Stimulated activated CD8-positive, alpha-beta memory T cell treated with anti-CD3 and anti-CD28 coated beads, Interleukin-7, amount 100 ng/mL, for 24 hours (primary cell): ENCODE measurements at places on chromosomes 7 and 10.

DNA sequence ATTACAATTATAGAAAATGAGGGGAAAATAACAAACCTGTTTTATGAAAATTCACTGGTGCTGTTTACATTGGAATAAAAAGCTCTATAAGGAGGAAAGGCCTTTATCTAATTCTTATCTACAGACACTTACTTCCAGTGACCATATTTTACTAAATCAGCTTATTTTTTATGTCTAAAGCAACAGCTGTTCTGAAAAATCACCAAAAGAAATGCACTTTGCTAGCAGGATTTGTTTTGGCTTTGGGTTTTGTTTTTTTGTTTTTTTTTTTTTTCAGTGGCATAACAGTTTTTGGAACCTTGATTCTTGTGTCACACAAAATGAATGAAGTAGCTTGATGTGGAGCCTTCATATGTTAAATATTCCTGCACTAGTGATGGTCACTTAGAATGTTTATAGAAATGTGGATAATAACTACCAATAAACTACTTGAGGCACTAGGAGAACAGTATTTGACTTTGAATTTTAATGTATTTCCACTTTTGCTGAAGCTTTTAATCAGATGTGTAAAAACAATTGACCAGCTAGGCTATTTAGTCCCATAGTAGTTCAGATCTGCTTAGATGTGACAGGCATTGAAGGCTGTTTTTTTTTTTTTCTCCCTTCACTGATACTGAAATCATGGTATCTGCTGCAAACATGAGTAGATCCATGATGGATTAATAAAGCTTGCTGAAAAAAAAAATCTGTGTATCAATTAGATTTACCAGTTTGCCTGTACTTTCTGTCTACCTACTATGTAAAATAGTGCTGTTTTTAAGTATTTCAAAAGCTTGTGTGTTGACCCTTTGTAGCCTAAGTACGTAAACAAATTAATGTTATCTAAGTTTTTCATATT is 2.8 kb downstream of the ARL4A start:
- DNase-seq, result no peak

GRCh38 chr7:95960706-95961244 is 188.4 kb downstream of the DYNC1I1 start:
- no peak for DNase-seq

DNA sequence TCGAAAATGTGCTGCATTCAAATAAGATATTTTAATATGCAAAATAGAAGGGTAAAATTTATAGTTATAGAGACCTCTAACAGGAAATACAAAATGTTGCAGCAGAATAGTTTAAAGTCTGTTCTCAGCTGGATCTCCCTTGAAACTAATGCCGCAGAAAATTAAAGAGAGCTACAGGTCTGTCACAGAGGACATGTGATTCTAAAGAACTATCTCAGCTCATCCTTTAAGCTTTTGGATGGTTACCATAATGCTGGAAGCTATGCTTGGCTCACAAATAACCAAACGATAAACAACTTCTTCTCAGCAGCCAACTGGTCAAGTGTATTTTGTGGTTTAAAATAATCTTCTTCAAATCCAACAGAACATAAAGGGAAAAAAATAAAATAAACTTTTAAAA is 353.0 kb downstream of the PARD3 start:
- no peak for DNase-seq

DNA sequence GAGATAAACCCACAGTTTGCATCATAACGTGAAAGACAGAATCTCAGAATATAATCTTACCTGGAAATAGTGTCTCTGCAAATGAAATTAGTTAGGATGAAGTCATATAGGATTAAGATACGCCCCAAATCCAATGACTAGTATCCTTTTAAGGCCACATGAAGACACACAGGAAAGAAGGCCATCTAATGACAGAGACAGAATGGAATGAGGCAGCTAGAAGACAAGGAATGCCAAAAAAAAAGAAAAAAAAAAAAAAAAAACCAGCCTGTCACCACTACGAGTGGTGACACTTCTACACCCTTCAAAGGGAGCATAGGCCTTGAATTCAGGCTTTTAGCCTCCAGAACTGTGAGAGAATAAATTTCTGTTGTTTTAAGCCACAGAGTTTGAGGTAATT is 82.9 kb downstream of the HYCC1 start:
- no peak for DNase-seq

DNA sequence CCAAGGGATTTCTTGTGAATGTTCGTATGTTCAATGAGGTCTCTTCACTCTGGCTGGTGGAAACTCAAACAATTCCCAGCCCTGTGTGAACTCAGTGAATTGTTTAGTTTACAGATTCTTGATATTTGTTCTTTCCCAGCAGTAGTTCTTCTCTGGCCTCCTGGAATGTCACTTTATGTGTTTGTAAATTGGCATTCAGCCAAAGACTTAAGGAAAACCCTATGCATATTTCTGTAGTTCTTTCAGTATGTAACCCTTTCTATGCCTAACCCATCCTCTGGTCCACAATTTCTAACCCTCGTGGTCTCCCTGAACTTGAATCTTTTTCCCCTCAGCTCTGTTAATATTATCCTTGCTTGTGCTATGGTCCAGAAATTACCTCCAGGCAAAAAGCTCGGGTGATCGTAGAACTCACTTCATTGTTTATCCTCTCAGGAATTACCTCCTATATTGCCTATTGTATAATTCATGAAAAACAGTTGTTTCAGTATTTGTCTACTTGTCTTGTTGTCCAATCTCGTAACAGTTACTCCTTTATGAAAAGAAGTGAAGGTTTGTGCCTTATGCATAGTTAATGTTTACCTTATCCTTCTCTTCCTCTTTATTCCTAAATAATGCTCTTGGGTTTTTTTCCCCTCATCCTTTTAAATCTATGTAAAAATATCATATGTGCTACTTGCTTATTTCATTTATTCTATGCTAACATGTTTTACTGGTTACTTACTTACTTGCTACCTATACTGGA is 23.7 kb upstream of the AGR3 start:
- no peak for DNase-seq

DNA sequence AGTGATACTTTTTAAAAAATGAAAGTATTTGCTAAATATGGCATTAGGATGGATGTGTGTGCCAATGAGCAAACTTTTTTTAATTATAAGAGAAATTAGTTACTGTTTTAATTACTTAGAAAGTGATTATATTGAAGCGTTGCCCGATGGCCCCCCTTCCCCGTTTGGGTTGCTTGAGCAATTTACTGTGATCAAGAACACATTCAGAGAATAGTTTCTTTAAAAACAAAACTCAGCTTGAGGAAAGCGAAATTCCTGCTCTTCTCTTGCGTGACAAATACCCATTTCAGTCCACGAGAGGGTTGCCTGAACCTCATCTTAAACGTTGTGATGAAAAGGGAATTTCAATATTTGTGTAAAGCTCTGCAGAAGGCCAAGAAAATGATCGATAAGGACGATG is 234.1 kb downstream of the GATA3 start:
- no peak for DNase-seq

GRCh38 chr7:103630318-103630717 is 184.3 kb upstream of the SLC26A5 start:
- no peak for DNase-seq

- DNase-seq, result no peak
These were observed 9.7 kb downstream of the EXOC6 start for GRCh38 chr10:92857904-92858514.

- DNase-seq, result no peak
These were observed 100.1 kb downstream of the ST7 start for GRCh38 chr7:117053432-117053831.

DNA sequence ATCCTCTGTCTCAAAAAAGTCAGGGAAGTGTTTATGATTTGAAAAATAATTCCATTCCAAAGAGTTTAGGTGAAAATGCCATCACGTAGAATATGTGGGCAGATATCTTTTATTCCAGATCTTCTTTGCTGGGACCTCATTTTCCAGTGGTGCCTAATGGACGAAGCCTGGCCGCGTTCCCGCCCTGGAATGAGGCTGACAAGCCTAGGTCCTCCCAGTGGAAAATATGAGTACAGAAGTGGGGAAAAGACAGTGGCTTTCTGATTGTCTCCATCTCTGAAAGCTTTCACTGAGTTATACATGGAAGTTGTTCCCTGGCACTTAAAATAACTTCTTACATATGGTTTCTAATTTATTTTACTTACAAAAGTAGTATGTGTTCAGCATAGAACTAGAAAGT is 139.4 kb downstream of the TACC2 start:
- DNase-seq, result no peak

- DNase-seq, result no peak
These were observed 10.9 kb downstream of the PNPLA8 start for GRCh38 chr7:108515013-108515412.

GRCh38 chr7:78020136-78020873 is 221.7 kb downstream of the PHTF2 start:
- DNase-seq, result no peak

DNA sequence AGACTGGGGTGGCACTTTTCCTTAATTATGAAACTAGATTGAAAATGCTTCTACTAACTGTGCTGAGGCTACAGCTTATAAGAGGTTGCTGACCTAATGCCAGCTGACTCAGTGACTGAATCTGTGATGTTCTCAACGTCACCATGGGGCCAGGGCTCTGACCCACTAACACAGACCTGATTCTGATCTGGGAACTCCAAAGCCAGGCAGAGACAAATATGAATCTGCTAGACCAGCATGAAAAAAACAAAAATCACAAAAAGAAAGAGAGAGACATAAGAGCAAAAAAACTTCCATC is 16.1 kb downstream of the USP6NL start:
- no peak for DNase-seq

DNA sequence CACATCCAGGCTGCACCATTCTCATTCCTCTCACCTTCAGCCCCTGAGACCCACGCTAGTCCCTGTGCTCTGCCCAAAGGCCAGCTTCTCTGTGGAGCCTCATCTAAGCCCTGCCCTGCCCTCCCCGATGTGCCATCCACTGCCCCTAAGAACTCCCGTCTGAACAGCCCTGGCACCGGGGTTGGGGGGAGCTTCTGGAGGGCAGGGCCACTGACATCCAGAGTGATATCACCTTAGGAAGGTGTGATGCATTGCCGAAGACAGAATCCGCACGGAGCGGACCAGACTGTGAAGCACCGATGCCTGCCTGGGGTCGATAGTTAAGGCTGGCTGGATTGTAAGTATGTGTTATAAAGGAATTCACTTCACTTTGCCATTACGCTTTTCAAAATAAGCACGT is 511.0 kb downstream of the PTPRN2 start:
- no peak for DNase-seq

GRCh38 chr7:81816312-81816711 is 46.5 kb upstream of the HGF start:
- DNase-seq, result no peak

DNA sequence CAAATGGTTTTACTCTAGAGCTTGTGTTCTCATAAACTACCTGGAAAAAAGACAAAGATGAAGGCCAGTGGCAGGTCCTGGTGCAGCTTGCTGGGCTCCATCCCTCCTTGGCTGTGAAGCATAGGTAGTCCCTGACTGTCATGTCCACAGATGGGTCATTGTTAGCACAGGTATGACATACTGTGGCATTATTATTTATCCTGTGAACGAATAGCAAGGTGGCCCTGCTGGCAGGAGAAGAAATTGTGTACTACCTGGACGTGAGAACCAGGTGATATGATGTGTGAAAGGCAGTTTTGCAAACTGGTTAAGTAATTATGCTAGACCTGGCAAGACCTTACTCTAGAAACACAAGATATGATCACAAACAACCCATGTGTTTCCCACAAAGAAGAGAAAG is 63.9 kb downstream of the CCDC71L start:
- no peak for DNase-seq

DNA sequence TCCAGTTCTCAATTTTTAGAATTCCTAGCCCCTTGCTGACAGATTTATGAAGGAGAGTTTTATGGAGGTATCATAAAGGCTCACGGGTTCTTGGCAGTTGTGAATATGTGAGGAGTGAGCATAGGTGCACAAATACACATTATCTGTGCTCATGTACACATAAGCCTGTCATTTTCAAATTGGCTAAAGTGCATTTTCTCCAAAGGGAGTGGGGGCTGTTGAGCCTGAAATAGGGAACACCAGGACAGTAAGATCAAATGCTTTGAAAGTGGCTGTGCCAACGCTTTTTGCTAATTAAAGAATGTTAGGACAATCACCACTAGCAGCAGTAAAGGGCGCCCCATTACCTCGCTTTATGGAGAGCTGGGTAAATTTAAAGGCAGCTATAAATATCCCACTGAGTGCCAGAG is 8.3 kb upstream of the LRRC4 start:
- DNase-seq, result no peak

DNA sequence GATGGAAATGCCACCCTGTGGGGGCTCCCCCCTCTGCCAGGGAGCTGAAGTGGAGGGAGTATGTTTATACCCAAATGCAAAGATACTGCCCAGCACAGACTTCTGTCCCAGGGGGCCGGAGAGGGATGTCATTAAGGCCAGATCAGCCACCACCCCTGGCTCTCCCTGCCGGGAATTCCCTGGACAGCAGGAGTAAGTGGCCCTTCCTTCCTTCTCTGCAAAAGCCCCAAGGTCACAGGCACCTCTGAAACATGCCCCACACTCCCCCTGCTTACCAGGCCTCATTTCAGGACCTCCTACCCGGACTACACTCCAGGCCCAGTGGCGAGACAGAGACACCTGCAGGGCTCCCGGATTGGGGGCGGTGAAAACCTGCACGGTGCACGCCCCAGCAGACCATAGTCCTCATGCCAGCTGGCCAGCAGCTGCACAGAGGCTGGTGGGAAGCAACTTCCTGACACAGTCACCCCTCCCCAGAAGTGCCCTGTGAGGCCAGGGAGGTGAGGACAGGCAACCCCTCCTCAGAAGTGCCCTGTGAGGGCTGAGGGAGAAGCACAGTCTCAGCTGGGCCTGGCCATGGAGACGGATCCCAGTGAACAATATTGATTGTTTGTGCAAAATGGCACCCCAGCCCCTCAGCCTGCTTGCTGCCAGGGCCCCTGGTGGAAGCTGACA is 33.0 kb upstream of the RET start:
- no peak for DNase-seq

DNA sequence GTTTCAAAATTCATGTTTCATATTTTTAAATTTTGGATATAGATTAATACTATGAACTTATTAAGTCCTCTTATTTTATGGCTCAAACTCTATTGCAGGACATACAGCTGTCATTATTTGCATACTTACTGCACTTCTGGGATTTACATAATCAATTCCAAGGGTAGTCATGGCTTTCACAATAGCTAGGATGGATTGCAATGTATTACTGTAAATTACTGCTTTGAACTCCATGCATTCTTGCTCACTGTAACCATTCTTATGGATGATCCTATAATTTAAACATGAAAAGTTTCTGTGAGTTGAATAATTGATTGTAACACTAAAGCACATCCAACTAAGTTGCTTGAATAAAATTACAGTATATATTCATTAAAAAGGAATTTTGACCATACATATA is 23.5 kb downstream of the GNAT3 start:
- DNase-seq, result no peak

- DNase-seq, result no peak
These were observed 104.1 kb upstream of the SLC25A13 start for GRCh38 chr7:96426027-96426426.

GRCh38 chr7:40475681-40475982 is 340.8 kb downstream of the SUGCT start:
- no peak for DNase-seq

- no peak for DNase-seq
These were observed 6.3 kb upstream of the VSIR start for GRCh38 chr10:71779641-71780040.

GRCh38 chr7:150322114-150322832 is 882 bp upstream of the LRRC61 start:
- DNase-seq, result peak; percentile 25
